ENCODE measurements at places on chromosomes 3 and 15.

DNA sequence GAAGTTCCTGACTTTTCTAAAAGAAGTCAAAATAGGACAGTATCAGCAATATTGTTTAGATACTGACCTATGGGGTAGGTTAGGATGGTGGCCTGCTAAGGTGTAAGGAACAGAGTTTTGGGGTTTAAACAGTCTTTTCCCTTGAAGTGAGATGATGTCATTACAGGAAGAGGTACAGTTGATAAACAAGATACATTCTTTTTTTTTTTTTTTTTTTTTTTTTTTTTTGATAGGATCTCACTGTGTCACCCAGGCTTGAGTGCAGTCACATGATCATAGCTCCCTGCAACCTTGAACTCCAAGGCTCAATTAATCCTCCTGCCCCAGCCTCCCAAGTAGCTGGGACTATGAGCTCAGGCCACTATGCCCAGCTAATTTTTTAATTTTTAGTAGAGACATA lies 33.3 kb downstream of the SLC25A36 start:
- no peak for DNase-seq

GRCh38 chr15:55879181-55879580 lies 114.2 kb downstream of the NEDD4 start:
- DNase-seq: peak; percentile 70

DNA sequence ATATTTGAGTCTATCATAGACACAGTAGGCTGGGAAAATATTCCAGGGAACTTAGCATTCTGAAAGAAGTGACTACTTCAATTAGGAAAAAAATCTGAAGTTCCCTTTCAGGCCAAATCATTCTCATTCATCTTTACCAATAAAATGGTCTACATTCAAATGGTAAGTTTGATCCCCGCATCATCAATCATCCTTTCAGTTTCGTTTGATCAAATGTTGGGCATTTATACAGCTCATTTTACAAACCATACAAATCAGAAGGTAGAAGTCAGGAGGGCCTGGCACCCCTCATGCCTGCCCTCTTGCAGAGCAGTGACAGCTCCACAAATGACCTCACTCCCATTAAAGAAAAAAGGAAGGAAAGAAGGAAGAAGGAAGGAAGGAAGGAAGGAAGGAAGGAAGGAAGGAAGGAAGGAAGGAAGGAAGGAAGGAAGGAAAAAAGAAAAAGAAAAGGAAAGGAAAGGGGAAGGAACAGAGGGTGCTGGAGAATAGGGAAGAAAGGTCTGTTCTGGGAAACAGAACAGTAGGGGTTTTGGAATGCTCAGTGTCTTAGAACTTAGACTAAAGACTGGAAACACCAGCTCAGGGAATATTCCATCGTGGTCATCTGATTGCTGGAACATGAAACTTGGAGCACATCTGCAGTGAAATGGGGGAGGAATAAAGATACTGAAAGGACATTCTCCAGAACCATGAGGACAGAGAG lies 86.1 kb downstream of the XXYLT1 start:
- no peak for DNase-seq

DNA sequence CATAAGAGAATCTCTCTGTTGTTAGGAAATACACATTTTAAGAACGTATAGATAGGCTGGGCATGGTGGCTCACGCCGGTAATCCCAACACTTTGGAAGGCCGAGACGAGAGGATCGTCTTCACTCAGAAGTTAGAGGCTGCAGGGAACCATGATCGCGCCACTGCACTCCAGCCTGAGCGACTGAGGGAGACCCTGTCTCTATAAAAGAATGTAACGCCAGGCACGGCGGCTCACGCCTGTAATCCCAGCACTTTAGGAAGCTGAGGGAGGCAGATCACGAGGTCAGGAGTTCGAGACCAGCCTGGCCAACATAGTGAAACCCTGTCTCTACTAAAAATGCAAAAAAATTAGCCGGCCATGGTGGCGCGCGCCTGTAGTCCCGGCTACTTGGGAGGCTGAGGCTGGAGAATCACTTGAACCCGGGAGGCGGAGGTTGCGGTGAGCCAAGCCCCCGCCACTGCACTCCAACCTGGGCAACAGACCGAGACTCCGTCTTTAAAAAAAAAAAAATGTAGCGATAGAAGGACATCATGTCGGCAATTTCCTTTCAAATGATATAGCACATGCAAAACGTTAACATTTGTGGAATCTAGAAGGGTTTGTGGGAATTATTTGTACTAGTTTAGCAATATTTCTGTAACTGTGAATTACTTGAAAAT lies 730 bp upstream of the RPL14 start:
- DNase-seq: no peak

GRCh38 chr15:89155656-89156055 lies 65.7 kb downstream of the RLBP1 start:
- no peak for DNase-seq

DNA sequence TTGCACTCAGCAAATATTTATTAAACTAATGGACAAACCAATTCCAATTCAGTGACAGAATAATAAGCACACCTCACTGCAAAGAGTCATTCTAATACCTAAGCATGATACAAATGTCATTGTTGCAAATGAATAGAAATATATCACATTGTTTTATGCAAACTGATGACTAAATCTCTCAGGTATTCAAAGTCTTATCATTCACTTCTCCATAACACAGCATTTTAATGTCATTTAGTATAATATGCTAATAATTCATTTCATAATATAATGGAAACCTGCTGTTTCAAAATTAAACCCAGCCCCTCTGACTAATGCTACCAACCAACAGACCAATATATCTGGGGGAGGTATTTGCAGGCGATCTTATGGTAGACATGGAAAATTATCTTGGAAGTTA lies 71.8 kb downstream of the FGF7 start:
- no peak for DNase-seq

GRCh38 chr3:132394320-132394719 lies 23.0 kb upstream of the DNAJC13 start:
- DNase-seq: peak; percentile 74

DNA sequence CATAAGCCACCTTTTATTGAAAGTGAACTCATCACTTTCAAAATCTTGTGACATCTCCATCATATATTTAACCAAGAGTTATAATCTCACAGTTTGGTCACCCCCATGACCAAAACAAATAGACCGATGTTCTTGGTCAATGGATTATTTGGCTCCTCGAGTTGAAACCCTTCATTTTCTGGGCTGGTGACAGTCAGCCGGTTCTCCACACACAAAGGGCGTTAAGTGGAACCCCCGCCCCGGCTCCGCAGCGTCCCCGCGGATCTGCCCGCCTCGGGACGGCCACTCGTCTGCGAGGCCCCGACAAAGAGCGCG lies 772 bp downstream of the TSPAN3 start:
- DNase-seq: no peak
